ENCODE measurements at places on chromosomes 7 and 10.

DNA sequence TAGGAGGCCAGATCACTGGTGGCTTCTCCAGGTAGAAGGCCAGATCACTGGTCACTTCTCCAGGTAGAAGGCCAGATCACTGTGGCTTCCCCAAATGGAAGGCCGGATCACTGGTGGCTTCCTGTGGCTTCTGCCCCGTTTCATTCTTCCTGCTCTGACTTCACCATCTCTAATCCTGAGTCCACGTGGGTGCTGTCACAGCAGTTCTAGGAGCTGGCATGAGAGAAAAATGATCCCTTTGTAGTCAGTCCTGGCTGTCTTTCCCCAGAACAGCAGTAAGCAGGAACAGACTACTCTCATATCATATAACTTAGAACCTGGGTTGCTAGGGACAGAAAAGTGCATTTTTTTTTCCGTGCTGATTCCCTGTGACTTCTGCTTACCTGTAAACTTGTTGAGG, 90.9 kb downstream of the ACTR3B start:
- no peak for ATAC-seq
- H3K36me3 ChIP-seq = peaks cover 39% of the 10 kb centered on the region
- no peaks in the 10 kb centered on the region for H3K4me1 ChIP-seq
- no peak overlapping the region for H3K4me3 ChIP-seq
- H3K27ac ChIP-seq = no peak overlapping the region

GRCh38 chr7:90713628-90714027, 117.5 kb downstream of the CDK14 start:
- no peak overlapping the region for H3K4me3 ChIP-seq
- H3K27ac ChIP-seq = no peak overlapping the region
- H3K27me3 ChIP-seq = peaks cover 3% of the 10 kb centered on the region
- no peak for ATAC-seq

DNA sequence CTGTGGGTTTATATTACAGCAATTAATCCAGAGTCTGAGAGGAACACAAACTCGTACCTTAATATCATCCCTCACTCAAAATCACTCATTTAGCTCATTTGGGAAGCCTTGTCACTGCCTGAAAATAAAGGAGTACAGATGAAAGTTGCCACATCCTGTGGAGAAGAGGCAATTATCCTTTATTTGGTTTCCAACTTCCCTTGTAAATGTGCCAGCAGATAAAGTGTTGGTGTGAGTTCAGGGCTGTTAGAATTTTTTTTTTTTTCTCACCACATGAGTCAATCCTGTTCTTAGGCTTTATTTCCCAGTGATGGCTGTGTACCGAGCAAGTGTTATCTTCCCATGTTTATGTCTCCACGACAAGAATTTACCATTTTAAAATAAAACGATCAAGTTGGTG, 99.0 kb upstream of the SMIM30 start:
- no peaks in the 10 kb centered on the region for H3K4me1 ChIP-seq
- H3K27me3 ChIP-seq = peaks cover 4% of the 10 kb centered on the region
- H3K36me3 ChIP-seq = no peaks in the 10 kb centered on the region
- no peak overlapping the region for H3K27ac ChIP-seq
- no peak overlapping the region for H3K4me3 ChIP-seq

GRCh38 chr7:142412551-142413193, 154.8 kb upstream of the PRSS58 start:
- H3K27me3 ChIP-seq = no peaks in the 10 kb centered on the region
- H3K4me1 ChIP-seq = peaks cover 6% of the 10 kb centered on the region
- H3K4me3 ChIP-seq = peak overlapping the region; percentile 15

- ATAC-seq = no peak
- no peaks in the 10 kb centered on the region for H3K36me3 ChIP-seq
- no peaks in the 10 kb centered on the region for H3K4me1 ChIP-seq
- no peak within 1 kb of the TSS for H3K27ac ChIP-seq
Observed at GRCh38 chr10:48274636-48275035, at the start of gene FRMPD2. TSS of gene FRMPD2 (minus strand) at chr10:48274696. CDS start at chr10:48274567, 129 bp downstream.

GRCh38 chr7:91343420-91343960, 79.3 kb downstream of the FZD1 start:
- no peak for ATAC-seq
- H3K27me3 ChIP-seq = no peaks in the 10 kb centered on the region
- H3K4me3 ChIP-seq = no peak overlapping the region
- no peak overlapping the region for H3K27ac ChIP-seq
- H3K36me3 ChIP-seq = no peaks in the 10 kb centered on the region

DNA sequence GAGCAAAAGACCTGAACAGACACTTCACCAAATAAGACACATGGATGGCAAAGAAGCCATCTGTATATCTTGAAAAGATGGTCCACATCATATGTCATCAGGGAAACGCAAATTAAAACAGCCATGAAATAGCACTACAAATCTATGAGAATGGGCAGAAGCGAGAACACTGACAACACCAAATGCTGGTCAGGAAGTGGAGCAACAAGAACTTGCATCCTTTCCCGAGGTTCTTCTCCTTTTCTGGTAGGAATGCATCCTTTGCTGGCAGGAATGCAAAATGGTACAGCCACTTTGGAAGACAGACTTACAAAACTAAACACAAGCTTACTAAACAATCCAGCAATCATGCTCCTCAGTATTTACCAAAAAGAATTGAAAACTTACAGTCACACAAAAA, 60.0 kb downstream of the PIK3AP1 start:
- H3K36me3 ChIP-seq = no peaks in the 10 kb centered on the region
- H3K4me1 ChIP-seq = no peaks in the 10 kb centered on the region
- no peak overlapping the region for H3K4me3 ChIP-seq
- ATAC-seq = no peak

- no peak overlapping the region for H3K27ac ChIP-seq
- no peaks in the 10 kb centered on the region for H3K4me1 ChIP-seq
- H3K4me3 ChIP-seq = no peak overlapping the region
- ATAC-seq = peak; percentile 63
- no peaks in the 10 kb centered on the region for H3K36me3 ChIP-seq
Observed at GRCh38 chr10:69957886-69958555, 94.6 kb upstream of the MACROH2A2 start.
